RPMI7951 (cell line): ENCODE measurements at places on chromosomes 4 and X.

DNA sequence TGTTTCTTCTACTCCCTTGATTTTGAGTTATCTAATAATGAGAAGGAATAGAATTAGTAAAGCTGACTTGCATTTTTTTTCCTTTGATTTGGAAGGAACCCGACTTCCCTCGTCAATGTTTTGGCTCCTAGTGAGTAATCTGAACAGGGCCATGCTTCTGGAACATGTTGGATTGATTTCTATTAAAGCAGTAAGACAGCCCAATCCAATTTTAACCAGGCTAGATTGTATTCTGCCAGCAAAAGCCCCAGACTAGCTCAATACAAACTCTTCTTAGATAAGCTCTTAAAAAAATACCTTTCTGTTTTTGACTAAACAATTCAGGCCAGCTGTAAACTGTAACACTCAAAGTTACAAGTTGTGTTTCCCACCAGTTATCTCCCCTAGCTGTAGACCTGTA is 126.2 kb downstream of the IRS4 start:
- DNase-seq: no peak

- DNase-seq: peak; percentile 0
Measured at GRCh38 chrX:132090403-132091159, 37.2 kb downstream of the FRMD7 start.

DNA sequence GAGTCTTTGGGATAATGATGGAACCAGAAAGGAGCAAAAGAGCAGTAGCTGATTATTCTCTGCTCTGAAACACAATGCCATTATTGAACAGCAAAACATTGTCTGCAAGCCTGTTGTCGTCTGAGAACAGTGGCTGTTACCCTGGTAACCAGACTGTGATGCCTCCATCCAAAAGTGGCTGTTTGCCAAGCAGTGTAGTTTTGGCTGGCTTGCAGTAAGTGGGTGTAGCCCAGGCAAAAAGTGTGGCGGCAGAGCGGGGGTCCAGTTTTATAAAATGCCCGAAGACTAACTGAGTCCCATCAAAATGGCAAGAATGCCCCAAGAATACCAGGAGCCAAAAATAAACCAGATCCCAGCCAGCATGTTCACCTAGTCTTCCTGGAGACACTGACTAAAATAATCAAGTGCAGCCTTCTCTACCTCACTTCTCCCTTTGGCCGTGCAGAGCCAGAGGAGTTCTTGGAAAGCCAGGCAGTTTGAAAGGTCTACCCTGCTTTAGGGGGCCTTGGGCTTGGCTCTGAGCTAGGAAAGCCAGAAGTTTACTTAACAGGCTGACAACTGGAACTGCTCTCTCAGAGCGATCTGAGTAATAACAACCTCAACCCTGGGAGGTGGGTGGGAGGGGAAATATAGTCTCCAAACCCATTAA is 2.6 kb downstream of the PLP1 start:
- no peak for DNase-seq

- DNase-seq: no peak
Measured at GRCh38 chr4:121236353-121237068, 72.4 kb upstream of the TNIP3 start.

- no peak for DNase-seq
Measured at GRCh38 chrX:13099121-13099520, 54.7 kb upstream of the FAM9C start.

DNA sequence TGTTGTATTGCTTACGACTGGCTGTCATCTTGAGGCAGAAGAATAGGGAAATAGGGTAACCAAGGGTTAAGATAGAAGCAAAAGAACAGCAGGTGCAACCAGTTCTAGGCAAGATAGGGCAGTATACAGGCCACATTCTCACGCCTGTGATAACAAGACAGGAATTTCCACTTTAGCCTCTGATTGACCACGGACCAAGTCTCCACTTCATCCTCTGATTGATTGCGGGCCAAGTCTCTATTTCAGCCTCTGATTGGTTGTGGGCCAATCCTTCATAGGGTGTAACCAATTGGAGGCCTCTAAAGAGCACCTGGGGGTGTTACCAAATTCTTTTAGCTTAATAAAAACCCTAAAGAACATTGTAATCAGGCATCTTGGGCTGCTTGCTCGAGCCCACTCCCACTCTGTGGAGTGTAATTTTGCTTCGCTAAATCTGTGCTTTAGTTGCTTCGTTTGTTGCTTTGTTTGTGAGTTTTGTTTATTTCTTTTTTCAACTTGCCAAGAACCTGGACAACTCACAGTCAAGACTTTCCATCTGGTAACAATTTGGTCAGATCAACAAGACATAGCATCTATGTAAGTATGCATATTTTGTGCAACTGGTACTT is 8.7 kb upstream of the TBC1D9 start:
- no peak for DNase-seq

GRCh38 chr4:178963446-178964045 is 1521.3 kb upstream of the AGA start:
- no peak for DNase-seq
